ENCODE measurements at places on chromosomes 6 and 20.

- no peaks in the 10 kb centered on the region for H3K36me3 ChIP-seq
- H3K4me1 ChIP-seq, result no peaks in the 10 kb centered on the region
- peak within 1 kb of the TSS; percentile 70 for H3K27ac ChIP-seq
- no peaks in the 10 kb centered on the region for H3K27me3 ChIP-seq
- peak within 1 kb of the TSS; percentile 65 for H3K4me3 ChIP-seq
Measured at GRCh38 chr6:73452107-73452461, at the start of gene CGAS. TSS of gene CGAS (minus strand) at chr6:73452297. CDS start at chr6:73452181, 116 bp downstream.

DNA sequence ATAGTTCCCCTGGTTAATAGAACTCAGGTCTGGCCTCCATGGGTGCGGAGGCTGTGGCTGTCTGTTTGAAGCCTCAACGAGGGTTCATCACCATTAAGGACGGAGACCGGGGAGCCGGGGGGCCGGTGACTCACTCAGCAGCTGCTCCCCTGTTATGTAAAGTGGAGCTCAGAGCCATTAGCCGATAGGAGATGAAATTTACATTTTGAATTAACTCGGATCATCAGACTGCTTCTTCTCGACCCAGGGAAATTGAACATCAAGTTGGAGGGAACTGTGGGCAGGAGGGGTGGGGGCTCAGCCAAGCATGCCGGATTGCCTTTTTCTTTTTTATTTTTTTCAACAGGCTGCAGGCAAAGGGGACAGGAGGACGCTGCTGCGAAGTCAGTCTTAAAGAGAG, 12.3 kb downstream of the PCK1 start:
- no peak for DNase-seq
- H3K4me1 ChIP-seq, result no peaks in the 10 kb centered on the region
- H3K36me3 ChIP-seq, result no peaks in the 10 kb centered on the region
- H3K4me3 ChIP-seq, result no peak overlapping the region
- H3K27me3 ChIP-seq, result no peaks in the 10 kb centered on the region

DNA sequence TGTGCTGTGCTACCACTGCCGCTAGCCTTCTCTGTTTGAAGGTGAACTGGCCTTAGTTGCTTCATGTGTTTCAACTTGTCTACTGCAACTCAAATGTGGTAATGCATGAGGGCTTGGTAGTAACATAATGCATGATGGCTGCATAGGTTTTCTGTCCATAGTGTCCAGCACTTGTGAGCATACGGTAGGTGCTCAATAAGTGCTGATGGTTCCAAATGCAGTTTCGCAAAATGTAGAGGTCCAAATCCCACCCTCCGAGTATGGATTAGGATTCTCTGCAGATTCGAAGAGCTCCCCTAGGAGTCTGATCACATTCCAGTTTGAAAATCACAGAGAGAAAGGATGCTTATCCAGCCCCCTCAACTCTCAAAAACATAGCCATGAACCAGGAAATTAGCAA, 64.2 kb downstream of the FGD2 start:
- DNase-seq, result no peak
- no peaks in the 10 kb centered on the region for H3K4me1 ChIP-seq
- no peaks in the 10 kb centered on the region for H3K27me3 ChIP-seq
- no peak overlapping the region for H3K4me3 ChIP-seq
- H3K27ac ChIP-seq, result no peak overlapping the region
- no peaks in the 10 kb centered on the region for H3K36me3 ChIP-seq

DNA sequence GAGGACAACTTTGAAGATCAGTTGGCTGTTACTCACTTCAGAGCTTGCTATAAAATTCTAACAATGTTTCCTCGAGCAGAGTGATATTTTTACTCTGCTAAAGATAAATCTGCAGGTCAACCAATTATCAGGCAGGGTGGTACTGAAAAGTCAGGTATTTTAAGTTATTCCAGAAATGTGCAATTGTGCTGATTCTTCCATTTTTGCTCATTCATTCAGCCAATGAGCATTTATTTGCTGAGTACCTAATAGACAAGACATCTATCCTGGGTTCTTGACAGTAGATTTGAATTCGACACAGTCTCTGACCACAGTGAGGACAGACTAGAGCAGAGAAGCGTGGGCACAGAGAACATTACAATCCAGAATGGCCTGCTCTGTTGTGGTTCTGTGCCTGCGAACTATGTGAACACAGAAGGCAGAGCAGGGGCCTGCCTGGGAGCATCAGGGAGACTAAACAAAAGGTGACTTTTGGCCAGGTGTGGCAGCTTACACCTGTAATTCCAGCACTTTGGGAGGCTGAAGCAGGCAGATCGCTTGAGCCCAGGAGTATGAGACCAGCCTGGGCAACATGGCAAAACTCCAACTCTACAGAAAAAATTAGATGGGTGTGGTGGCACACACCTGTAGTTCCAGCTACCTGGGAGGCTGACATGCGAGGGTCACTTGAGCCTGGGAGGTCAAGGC, 14.8 kb downstream of the TPMT start:
- H3K4me1 ChIP-seq, result no peaks in the 10 kb centered on the region
- DNase-seq, result no peak
- H3K4me3 ChIP-seq, result no peak overlapping the region
- H3K36me3 ChIP-seq, result no peaks in the 10 kb centered on the region
- peak overlapping the region; percentile 64 for H3K27ac ChIP-seq

DNA sequence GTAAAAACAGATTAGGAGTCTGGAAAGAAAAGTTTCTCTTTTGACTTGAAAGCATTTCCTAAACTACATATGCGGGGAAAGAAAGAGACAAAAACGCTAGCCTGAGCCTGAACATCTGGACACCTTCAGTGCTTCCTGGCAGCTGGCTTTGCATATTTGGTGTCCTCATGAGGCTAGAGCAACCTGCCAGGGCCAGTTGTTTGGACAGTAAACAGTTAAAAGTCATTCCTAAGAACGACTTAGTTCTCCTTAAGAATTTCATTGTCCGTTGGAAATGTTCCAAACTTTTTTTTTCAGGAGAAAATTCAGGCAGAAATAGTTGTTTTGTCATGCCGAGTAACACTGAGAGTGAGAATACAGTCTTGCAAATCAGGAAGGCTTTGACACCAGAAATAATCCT, 199.8 kb downstream of the SMOC2 start:
- H3K36me3 ChIP-seq, result no peaks in the 10 kb centered on the region
- no peaks in the 10 kb centered on the region for H3K27me3 ChIP-seq

GRCh38 chr20:25042531-25043498, 15.1 kb downstream of the ACSS1 start:
- H3K4me1 ChIP-seq, result peaks cover 17% of the 10 kb centered on the region
- H3K27me3 ChIP-seq, result no peaks in the 10 kb centered on the region
- no peak for DNase-seq
- no peak overlapping the region for H3K4me3 ChIP-seq

GRCh38 chr20:19071446-19071725, 141.1 kb upstream of the SLC24A3 start:
- H3K27me3 ChIP-seq, result no peaks in the 10 kb centered on the region
- H3K4me3 ChIP-seq, result no peak overlapping the region
- H3K4me1 ChIP-seq, result no peaks in the 10 kb centered on the region
- DNase-seq, result no peak

DNA sequence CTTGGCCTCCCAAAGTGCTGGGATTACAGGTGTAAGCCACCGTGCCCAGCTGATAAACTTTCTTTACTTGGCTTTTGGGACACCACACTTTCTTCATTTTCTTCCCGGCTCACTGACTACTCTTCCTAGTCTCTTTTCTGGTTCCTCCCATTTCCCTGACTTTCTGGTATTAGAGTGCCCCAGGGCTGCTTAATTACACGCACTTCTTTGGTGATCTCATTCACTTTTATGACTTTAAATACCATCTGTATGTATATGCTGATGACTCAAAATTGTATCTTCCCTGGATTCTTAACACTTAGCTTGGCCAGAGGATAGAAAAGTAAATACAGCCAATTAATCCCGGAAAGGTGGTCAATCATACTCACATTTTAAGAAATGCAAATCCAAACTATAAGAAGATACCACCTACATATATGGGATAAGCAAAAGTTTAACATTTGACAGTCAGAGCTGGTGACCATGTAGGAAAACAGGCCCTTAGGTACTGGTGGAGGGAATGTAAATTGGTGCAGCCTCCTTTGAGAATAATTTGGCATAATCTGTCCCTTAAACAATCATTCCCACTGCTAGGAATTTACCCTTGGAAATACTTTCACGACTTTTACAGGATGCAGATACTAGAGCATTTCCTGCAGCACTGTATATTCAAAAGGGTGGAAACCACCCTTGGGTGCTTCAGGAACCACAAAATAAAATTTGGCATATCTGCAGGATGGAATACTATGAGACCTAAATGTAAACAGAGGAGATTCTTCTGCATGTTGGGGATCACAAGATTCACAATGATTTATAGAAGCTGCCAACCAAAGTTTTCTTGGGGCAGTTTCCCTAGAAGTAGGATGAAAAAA, 9.4 kb upstream of the NANP start:
- H3K27ac ChIP-seq, result no peak overlapping the region
- no peak for DNase-seq
- no peaks in the 10 kb centered on the region for H3K4me1 ChIP-seq
- no peaks in the 10 kb centered on the region for H3K27me3 ChIP-seq
- H3K4me3 ChIP-seq, result no peak overlapping the region
- H3K36me3 ChIP-seq, result no peaks in the 10 kb centered on the region

DNA sequence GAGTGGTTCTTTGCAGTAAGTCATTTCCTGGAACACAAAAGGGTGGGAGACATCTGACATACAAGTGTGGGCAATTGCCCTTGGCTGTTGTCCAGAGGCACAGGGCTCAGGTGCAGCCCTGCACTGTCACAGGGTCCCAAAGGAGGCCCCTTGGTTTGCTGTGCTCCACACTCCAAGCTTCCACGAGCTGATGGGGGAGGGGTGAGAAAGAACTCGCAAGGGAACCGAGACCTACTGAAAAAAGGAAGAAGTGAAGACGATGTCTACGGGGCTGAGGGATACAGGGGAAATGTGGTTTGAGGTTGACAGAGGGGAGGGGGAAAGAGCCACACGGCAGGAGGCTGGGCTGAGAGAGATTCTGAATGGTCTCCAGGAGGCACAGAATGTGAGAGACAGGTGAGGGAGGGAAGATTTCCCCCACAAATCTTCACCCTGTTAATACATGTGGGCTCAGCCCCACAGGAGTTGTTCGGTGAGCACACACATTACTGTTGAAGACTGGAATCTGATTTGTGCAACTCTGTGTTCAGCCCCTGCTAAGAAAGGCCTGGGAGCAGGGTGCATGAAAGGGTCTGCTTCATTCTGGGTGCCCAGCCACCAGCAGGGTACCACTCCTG, 123.4 kb downstream of the LY86 start:
- H3K4me3 ChIP-seq, result no peak overlapping the region
- H3K27ac ChIP-seq, result no peak overlapping the region
- DNase-seq, result no peak

DNA sequence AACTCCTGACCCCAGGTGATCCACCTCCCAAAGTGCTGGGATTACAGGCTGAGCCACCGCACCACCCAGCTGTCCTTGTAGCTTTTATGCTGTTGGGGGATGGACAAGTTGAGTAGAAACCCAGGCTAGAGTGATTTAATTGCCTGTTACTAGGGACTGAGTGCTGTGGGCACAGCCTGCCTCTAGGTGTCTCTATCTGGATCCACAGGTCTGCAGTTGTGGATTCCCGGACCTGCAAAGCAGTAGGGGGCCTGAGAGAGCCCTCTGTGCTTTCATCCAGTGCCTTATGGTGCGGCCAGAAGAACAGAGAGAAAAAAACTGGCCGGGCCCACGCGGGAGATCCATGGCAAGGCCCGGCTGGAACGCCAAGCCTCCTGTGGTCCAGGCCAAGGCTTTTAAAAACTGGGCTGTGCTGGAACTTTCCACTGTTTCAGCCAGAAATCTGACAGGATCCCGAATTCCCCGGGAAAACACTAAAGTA, 5.2 kb downstream of the SIRPA start:
- no peak overlapping the region for H3K4me3 ChIP-seq
- peak; percentile 75 for DNase-seq

- H3K27ac ChIP-seq, result peak overlapping the region; percentile 98
- peak overlapping the region; percentile 79 for H3K4me3 ChIP-seq
- no peaks in the 10 kb centered on the region for H3K27me3 ChIP-seq
- peaks cover 3% of the 10 kb centered on the region for H3K4me1 ChIP-seq
- DNase-seq, result no peak
Measured at GRCh38 chr20:49916146-49917002, 1.0 kb upstream of the SPATA2 start.

GRCh38 chr20:39822667-39823066, 860.5 kb downstream of the DHX35 start:
- H3K4me3 ChIP-seq, result no peak overlapping the region
- H3K4me1 ChIP-seq, result no peaks in the 10 kb centered on the region
- no peaks in the 10 kb centered on the region for H3K27me3 ChIP-seq
- peak overlapping the region; percentile 30 for H3K27ac ChIP-seq
- H3K36me3 ChIP-seq, result no peaks in the 10 kb centered on the region

DNA sequence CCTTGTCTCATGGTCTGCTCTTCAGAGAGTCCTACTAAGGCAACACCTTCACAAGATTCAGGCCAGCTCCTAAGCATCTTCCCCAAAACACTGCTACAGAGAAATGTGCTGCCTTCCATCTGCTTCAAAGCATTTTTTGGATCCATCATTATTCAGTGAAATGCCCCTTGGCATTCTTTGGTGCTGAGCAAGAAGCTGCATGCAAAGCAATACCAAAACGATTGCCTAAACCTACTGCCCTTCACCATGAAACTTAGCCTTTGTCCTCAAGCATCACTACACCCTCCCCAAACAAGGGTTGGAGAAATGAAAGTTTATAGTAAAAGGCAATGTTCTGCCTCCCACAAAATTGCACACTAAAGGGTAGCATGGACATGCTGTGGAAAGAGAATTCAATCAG, 93.5 kb downstream of the SNAP25 start:
- H3K4me1 ChIP-seq, result no peaks in the 10 kb centered on the region
- no peak overlapping the region for H3K27ac ChIP-seq
- H3K4me3 ChIP-seq, result no peak overlapping the region
- DNase-seq, result no peak
- no peaks in the 10 kb centered on the region for H3K27me3 ChIP-seq
- no peaks in the 10 kb centered on the region for H3K36me3 ChIP-seq

GRCh38 chr6:80251321-80251720, 144.8 kb downstream of the BCKDHB start:
- H3K27ac ChIP-seq, result no peak overlapping the region
- no peaks in the 10 kb centered on the region for H3K4me1 ChIP-seq
- H3K27me3 ChIP-seq, result no peaks in the 10 kb centered on the region
- DNase-seq, result no peak
- no peaks in the 10 kb centered on the region for H3K36me3 ChIP-seq

DNA sequence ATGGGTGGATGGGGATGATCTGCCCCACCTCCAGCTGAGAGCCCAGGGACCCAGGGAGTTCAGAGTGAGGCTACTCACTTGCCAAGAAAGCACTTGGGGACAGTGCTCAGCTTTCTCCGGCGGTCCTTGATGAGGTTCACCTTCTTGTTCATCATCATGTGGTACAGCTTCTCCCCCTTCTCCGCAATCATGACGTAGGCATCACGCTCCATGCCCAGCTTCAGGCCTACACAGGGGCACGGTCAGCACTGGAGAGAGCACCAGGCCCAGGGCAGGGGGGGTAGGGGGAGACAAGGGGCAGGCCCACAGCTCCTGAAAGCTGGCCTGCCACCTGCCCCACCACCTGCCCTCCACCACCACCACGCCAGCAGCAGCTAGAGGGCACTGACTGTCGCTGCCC, 139.2 kb downstream of the PREX1 start:
- no peak overlapping the region for H3K4me3 ChIP-seq
- no peaks in the 10 kb centered on the region for H3K36me3 ChIP-seq
- no peak overlapping the region for H3K27ac ChIP-seq
- H3K27me3 ChIP-seq, result no peaks in the 10 kb centered on the region
